ENCODE measurements at places on chromosomes 16 and 17.
A peak's percentile ranks its signal among the peaks of the same experiment; 100 is the strongest.

DNA sequence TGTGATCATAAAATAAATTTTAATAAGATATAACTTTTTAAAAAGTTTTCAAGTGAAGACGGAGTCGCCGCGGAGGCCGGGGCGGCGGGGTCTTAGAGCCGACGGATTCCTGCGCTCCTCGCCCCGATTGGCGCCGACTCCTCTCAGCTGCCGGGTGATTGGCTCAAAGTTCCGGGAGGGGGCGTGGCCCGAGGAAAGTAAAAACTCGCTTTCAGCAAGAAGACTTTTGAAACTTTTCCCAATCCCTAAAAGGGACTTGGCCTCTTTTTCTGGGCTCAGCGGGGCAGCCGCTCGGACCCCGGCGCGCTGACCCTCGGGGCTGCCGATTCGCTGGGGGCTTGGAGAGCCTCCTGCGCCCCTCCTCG, at the start of gene FOXC2:
Gene FOXC2, plus strand, starts transcription at position 229 of the 365 bp plus-strand sequence. CDS start 507 bp downstream, outside the sequence.
- DNase-seq: peak; percentile 78

DNA sequence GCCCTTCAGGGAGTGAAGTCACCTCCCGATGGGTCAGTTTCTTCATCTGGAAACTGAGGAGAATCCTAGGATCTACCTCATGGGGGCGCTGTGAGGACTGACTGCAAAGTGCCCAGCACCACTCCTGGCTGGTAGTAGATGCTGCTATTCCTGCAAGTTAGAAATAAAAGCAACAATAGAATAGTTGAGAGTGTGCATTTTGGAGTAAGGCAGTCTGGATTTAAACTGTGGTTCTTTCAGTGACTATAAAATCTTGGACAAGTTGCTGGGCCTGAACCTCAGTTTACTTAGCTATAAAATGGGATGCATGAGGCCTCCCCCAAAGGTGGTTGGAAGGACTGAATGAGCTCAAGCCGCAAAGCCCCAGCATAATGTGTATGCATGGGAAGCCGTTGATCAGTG, 70.6 kb downstream of the CYB5B start:
- no peak for DNase-seq

DNA sequence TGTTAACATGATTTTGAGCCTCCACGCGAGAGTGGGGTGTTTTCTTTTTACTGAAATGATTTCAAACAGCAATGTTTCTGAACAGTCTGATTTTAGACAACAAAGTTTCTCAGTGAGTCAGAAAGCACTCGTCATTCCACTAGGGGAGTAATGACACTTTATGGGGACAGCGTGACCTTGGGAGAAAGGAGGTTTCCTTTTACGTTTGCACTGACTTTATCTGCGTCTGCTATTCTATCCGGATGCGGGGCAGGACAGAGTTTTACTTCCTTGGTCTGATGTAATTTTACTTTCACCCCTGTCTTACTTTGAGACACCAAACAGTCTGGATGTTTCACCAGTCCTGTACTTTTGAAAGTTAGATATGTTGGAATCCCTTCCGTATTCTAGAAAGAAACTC, 20.7 kb downstream of the SLC47A1 start:
- no peak for DNase-seq

DNA sequence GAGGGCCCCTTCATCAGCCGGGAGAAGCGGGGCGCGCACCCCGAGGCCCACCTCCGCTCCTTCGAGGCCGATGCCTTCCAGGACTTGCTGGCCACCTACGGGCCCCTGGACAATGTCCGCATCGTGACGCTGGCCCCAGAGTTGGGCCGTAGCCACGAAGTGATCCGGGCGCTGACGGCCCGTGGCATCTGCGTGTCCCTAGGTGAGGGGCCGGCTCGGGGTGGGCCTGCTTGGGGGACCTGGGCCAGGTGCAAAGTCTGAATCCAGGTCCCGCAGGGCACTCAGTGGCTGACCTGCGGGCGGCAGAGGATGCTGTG, 3.5 kb downstream of the CEMP1 start:
- no peak for DNase-seq

GRCh38 chr16:30787613-30788378, 791 bp upstream of the ZNF629 start:
- DNase-seq: peak; percentile 25

GRCh38 chr16:732936-733335, 6.0 kb downstream of the HAGHL start:
- DNase-seq: peak; percentile 20

DNA sequence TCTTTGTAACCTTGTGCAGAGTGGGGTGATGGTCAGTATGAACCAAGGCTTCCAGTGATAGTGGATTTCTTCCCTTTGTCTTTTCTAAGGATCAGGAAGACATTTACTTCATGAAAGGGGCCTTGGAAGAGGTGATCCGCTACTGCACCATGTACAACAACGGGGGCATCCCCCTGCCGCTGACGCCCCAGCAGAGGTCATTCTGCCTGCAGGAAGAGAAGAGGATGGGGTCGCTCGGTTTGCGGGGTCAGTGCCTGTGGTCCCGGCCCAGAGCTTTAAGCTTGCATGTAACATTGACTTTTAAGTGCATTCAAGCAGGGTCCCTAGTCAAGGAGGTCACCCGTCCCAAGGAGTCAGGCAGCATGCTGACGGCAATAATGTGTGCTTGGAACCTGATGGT, 56.0 kb downstream of the MEAK7 start:
- DNase-seq: no peak

GRCh38 chr16:4557973-4558372, 1.8 kb downstream of the C16orf96 start:
- no peak for DNase-seq

- DNase-seq: no peak
Observed at GRCh38 chr17:76263896-76264295, 1.3 kb upstream of the UBALD2 start.

DNA sequence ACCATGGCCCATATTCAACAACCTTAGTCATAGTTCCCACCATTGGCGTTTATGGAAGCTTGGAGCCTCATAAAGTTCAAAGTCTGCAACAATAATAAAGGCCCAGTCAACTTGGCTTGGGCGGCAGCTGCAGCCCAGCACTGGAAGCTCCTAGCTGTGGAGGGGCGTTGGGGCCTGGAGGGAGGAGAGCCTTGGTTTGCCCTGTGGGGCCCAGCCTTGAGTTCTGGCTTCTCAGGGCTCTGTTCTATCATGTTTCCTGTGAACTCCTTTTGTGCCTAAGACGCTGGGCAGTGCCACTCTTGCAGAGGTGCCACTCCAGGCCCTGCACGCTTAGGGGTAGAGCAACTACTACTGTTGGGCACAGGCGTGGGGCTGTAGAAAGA, 927 bp upstream of the ENGASE start:
- no peak for DNase-seq

- peak; percentile 57 for DNase-seq
Observed at GRCh38 chr16:56294579-56294978, 103.3 kb downstream of the GNAO1 start.

GRCh38 chr17:40470932-40471828, 27.9 kb downstream of the IGFBP4 start:
- no peak for DNase-seq

DNA sequence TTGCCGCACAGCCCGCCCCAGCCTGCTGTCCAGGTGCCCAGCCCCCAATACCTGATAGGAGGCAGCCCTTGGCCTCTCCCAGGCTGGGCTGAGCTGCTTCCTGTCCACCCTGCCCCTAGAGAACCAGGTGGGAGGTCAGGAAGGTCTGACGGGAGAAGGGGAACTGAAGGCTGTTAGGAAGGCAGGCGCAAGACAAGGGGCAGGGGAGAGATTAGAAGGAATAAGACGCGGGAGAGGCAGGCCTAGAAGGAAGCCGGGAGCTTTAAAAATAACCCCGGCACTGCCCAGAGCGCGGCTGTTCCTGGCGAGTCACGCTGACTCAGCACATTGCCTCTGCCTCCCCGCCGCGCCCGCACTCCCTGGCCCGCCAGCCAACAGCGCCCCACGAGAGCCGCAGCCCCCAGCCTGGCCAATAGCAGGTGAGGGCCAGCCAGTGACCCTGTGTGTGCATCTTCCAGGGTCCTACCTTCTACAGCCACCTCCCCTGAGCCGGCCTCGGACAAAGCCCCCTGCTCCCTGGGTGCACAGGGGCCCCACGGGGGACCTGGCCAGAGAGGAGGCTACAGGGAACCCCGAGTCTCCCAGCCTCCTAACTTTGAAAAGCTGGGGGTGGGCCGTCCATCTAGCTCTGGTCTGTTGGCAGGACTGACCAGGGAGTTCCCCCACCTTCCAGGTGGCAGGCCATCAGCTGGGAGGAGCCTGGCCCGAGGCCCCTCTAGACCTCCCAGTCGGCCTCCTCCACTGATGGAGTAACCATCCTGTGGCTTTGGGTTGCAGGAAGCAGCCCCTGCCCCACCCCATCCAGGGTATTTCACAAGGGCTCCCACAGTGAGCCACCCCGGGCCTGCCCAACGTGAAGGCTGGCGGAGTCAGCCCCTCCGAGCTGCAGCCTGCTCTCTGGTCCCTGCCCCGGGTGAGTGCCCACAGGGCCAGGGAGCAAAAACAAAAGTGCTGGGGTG, 4.0 kb downstream of the MAFG start:
- peak; percentile 79 for DNase-seq

All from HCEC 1CT (cell line).